ENCODE measurements at places on chromosomes 12 and 14. TPM values are rescaled to one million over a fixed set of nuclear protein-coding genes. Genes with fewer than 3 reads are reported as not detected.

The MEG3 gene
- 4.1 TPM for total RNA-seq

The CABP1 gene
- not detected for total RNA-seq

The TCL1A gene
- not detected for total RNA-seq

The C3AR1 gene
- total RNA-seq, result 0.30 TPM

The CCDC38 gene
- total RNA-seq, result 0.15 TPM

The RNASE3 gene
- not detected for total RNA-seq

The NAB2 gene
- total RNA-seq, result 16.1 TPM

The NPFF gene
- not detected for total RNA-seq

The BICD1 gene
- total RNA-seq, result 7.9 TPM

The AKAP6 gene
- total RNA-seq, result 0.10 TPM

The CD4 gene
- not detected for total RNA-seq

The RASSF8 gene
- total RNA-seq, result 55.3 TPM

The CCDC177 gene
- not detected for total RNA-seq

The CLEC1B gene
- total RNA-seq, result not detected

The MDGA2 gene
- not detected for total RNA-seq

The NGB gene
- not detected for total RNA-seq

The PIWIL1 gene
- total RNA-seq, result not detected

The OR11G2 gene
- total RNA-seq, result not detected

The TAS2R10 gene
- total RNA-seq, result 0.13 TPM

The CLSTN3 gene
- total RNA-seq, result 15.8 TPM

The CCDC197 gene
- total RNA-seq, result not detected

The HHIPL1 gene
- total RNA-seq, result 4.7 TPM

The ARMH4 gene
- total RNA-seq, result 0.59 TPM

The FGF6 gene
- not detected for total RNA-seq

The ARHGAP9 gene
- not detected for total RNA-seq

The POLE2 gene
- 19.9 TPM for total RNA-seq

The ITGA7 gene
- 0.07 TPM for total RNA-seq

The SLCO1A2 gene
- not detected for total RNA-seq

The KRT6C gene
- total RNA-seq, result not detected

The OTOGL gene
- total RNA-seq, result 0.10 TPM

The MYF5 gene
- total RNA-seq, result not detected

The WDR89 gene
- total RNA-seq, result 9.4 TPM

The PRPF39 gene
- total RNA-seq, result 14.2 TPM

The RHNO1 gene
- total RNA-seq, result 48.8 TPM

The CEBPE gene
- not detected for total RNA-seq

The TDRD9 gene
- 1.00 TPM for total RNA-seq

The KRT85 gene
- total RNA-seq, result not detected

The BDKRB2 gene
- 1.9 TPM for total RNA-seq

The MYG1 gene
- 41.8 TPM for total RNA-seq

The HOXC9 gene
- total RNA-seq, result not detected
